Lung (tissue), 17 donors: ENCODE measurements at places on chromosomes 16 and 17. TPM values are rescaled to one million over a fixed set of nuclear protein-coding genes. Genes with fewer than 3 reads are reported as not detected.

DNA sequence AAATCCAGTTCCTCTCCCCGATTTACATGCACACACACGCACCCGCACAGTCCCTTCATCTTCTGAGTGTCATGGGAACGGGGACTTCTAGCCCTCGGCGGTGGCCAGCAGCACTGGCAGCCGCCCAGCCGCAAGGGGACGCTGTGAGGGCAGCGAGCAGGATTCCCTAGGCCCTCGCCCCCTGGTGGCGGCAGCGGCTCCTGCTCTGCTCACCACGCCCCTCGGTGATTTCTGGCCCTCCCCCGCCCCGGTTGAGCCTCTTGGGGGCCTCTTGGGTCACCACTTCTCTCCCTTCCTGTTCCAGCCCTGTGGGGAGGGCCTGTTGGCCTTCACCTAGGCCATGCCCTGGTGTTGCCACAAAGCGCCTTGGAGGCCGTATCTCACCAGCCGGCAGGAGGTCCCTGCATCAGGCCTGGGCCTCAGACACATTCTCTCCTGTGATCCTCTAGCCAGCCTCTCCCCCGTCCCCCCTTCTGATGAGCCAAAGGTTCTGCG lies 75.2 kb upstream of the KSR1 start:
- H3K4me1 ChIP-seq = peaks cover 5% of the 10 kb centered on the region
- no peak overlapping the region for H3K27ac ChIP-seq
- no peaks in the 10 kb centered on the region for H3K36me3 ChIP-seq
- DNase-seq = peak; percentile 43
- no peak overlapping the region for H3K4me3 ChIP-seq
- H3K27me3 ChIP-seq = no peaks in the 10 kb centered on the region

GRCh38 chr16:16009401-16009800 lies 60.0 kb downstream of the ABCC1 start:
- no peak overlapping the region for H3K4me3 ChIP-seq
- no peaks in the 10 kb centered on the region for H3K27me3 ChIP-seq
- H3K36me3 ChIP-seq = peaks cover 18% of the 10 kb centered on the region
- no peak for DNase-seq
- no peaks in the 10 kb centered on the region for H3K4me1 ChIP-seq

- DNase-seq = no peak
- H3K36me3 ChIP-seq = no peaks in the 10 kb centered on the region
- no peaks in the 10 kb centered on the region for H3K27me3 ChIP-seq
- no peak overlapping the region for H3K27ac ChIP-seq
- H3K4me1 ChIP-seq = no peaks in the 10 kb centered on the region
- no peak overlapping the region for H3K4me3 ChIP-seq
Measured at GRCh38 chr16:65688301-65688700, 566.4 kb upstream of the CDH11 start.

DNA sequence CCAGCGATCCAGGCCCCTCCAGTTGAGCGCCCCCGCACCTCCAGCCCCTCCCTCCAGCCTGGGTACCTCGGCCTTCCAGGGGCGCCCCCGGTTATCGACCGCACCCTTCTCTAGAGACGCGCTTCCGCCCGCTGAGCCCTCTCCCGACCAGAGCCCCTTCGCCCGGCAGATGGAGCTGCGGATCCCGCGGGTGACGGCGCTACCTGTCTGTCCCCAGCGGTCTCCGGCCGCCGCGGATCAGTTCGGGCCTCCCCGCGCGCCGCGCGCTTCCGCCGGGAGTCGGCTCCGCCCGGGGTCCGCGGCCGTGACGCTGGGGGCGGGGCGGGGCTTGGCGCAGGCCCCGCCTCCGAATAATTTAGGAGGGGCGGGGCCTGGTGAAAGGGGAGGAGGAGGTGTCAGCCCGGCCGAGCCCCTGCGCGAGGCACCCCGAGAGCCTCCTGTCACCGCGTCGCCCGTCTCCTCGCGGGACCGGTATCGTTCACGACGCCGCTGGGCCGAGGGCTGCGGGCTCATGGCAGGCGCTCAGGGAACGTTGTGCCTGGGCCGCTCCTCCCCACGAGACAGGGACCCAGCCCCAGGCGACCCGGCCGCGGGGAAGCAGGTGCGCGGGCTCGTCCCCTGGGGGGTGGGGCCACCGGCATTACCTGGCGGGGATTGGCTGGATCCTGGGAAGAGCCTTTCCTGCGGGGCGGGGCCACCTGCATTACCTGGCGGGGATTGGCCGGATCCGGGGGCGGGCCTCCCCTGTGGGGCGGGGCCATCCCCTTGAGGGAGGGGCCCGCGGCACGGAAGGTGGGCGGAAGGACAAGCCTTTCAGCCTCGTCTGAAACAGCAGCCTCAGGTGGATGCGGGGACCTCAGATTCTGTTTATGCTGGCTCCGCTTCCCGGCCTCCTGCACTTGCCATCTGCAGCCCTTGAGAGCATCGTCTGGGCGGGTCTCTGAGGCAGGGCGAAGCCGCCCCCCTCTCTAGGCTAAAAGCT lies at the start of gene SPATA2L:
Gene SPATA2L, minus strand, starts transcription at position 281 of the 982 bp plus-strand sequence. CDS start 473 bp downstream, outside the sequence.
- H3K36me3 ChIP-seq = peaks cover 14% of the 10 kb centered on the region
- no peaks in the 10 kb centered on the region for H3K4me1 ChIP-seq
- peak within 1 kb of the TSS; percentile 57 for H3K4me3 ChIP-seq

SNAI3 gene
- 2.6 TPM for total RNA-seq

RHBDF1 gene
- total RNA-seq = 31.4 TPM
